ENCODE measurements at places on chromosomes 12 and 14. TPM values are rescaled to one million over a fixed set of nuclear protein-coding genes. Genes with fewer than 3 reads are reported as not detected.

- DNase-seq, result no peak
These were observed 487.9 kb downstream of the PCNX1 start for GRCh38 chr14:71395151-71395604.

KSR2 gene
- 0.04 TPM for total RNA-seq

DNA sequence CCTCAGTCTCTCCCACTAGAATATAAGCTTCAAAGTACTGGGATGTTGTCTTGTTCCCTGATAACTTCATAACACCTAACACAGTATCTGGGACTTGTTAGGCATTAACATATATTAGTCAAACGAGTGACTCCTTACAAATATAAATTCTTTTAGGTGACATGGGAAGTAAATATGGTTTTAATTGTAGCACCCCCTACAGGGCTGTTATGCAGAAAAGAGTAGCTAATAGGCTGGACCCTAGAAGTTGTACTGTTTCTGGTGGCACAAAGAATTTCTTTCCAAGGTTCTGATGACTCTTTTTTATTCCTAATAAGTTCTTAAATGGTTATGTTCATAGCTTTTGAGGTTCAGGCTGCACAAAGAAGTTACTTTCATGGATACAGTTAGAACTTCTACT, 29.8 kb downstream of the GPATCH2L start:
- peak; percentile 10 for DNase-seq

CLMN gene
- 1.3 TPM for total RNA-seq

- peak; percentile 72 for DNase-seq
These were observed 105.7 kb downstream of the PLEKHA5 start for GRCh38 chr12:19234981-19235871.

- no peak for DNase-seq
These were observed 3.5 kb downstream of the PPM1H start for GRCh38 chr12:62931477-62931876.

CBLN3 gene
- total RNA-seq, result 2.3 TPM

DNA sequence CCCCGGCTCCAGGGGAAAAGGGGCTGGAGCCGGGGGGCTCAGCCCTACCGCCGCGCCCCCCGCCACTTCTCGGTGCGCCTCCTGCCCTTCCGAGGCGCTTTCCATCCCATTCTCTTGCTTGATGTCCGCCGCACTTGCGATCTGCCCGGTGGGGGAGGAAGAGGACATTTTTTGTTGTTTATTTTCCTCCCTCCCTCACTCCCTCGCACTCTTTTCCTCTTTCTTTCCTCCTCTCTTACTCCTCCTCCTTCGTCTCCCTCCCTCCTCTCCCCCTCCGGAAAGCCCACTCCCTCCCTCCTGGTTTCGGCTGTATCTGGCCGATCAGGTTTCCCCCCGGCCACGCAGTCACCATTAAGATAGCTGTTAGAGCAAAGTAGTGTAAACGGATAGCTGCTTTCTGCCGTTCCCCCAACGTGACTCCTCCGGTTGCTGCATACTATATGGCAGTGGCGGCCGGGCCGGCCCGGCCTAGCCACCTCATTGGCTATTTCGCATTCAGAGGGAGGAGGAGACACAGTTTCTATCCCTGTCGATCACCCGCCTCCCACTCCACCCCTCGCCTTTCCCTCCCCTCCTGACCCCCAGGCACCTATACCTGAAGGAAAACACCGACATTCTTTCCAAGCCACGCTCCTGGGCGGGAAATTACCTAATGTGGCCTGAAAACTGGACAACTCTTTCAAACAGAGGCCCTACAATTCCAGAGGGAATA, at the start of gene SIX4:
Gene SIX4 (minus strand): TSS at position 445 of the 712 bp plus-strand sequence. CDS start 277 bp downstream, at position 168.
- DNase-seq, result peak; percentile 91

DNA sequence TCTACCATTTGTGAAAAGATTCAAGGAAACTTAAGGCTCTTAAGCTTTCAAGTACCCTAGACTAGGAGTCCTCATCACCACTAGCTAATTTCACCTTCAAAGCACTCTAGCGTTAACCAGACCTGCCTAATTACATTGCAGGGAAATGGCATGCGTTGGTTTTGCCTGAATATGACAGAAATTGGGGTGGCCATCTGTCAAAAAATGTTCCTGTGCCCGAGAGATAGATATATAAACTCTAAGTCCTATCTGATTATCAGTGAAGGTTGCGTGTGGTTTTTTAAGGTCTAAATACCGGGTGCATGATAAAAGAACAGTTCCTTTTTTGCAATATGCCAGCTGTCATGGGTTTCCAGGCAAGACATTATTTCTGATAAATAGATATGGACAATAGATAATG, 48.3 kb downstream of the SPRING1 start:
- DNase-seq, result no peak

DNA sequence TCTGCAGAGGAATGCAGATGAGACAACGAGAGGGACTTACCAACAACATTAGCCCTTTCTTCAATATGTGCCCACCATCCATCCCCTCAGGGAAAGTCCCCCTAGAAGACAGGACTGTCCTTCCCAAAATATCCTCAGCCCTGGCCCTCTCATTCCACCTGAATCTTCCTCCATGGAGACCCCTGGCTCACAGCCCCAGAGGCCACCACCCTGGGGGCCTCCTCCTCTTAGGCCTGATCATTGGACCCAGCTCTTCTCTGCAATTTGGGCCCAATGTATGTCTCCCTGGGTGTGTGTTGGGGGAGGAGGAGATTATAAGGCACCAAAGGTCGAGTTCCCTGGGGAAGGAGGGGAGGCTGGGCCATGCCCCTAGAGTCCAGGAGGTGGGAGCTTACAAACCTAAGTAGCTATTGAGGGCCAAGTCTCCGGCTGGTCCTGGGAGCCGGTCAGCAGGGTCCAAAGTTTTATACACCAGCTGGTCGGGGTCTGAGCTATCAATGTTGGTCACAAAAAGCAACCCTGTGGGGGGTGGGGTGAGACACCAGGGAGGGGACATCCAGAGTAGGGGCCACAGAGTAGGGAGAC, 8.1 kb downstream of the ITGA7 start:
- no peak for DNase-seq

DNA sequence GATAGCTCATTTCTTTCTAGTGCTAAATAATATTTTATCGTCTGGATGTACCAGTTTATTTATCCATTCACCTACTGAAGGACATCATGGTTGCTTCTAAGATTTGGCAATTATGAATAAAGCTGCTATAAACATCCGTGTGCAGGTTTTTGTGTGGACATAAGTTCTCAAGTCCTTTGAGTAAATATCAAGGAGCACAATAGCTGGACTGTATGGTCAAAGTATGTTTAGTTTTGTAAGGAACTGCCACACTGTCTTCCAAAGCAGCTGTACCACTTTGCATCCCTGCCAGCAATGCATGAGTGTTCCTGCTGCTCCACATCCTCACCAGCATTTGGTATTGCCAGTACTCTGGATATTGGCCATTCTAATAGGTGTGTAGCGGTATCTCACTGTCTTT, 447.4 kb downstream of the MED13L start:
- no peak for DNase-seq

GRCh38 chr14:83483063-83483462, 1949.4 kb upstream of the SEL1L start:
- DNase-seq, result no peak

- DNase-seq, result no peak
These were observed 642.3 kb downstream of the RPS29 start for GRCh38 chr14:48943913-48944312.

ANKRD33 gene
- total RNA-seq, result 0.30 TPM
